ENCODE measurements at places on chromosomes 6 and 20.

GRCh38 chr20:41366546-41367392 is at the start of gene EMILIN3:
Gene EMILIN3 (minus strand): TSS chr20:41366818. CDS start chr20:41366634, 184 bp downstream.
- no peak for DNase-seq

DNA sequence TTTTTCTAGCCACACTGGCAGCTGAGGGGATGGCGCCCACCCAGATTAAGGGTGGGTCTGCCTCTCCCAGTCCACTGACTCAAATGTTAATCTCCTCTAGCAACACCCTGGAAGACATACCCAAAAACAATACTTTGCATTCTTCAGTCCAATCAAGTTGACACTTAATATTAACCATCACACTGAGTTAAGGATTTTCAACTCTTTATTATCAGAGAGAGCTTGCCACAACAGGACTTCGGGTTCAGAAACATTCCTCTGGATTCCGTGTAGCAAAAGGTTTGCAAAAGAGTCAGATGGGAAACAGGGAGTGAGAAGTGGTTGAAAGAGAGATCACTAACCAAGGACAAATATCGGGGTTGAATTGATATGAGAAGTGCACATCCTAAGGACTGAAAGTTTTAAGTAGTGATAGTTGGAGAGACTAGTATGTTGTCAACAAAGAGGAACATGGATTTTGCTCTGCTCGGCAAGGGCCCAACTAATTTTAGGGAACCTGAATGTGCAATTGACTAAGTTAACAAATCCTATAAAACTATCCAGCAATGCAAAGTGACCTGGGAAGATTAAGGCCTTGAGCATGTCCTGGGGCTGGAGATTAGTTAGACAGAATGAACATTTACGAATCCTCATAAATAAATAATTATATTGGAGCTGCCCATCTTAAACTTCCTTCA is 137.0 kb upstream of the TENT5A start:
- DNase-seq = no peak

DNA sequence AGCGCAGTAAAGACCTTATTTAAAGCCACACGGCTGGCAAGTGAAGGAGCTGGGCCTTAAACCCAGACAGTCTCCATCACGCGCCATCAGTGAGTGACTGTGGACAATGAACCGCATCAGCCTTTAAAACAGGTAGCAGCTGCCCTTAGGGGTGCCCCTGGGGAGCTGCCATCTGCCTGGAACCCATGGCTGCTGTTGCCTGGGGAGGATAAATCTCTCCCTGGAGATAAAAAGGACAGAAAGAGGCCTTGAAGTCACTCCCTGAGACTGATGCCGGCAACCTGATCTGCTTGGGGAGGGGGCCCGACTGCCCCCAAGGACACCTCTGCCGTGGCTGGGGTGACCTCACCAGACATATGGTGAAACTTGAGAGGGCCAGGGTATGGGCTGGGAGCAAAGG is 73.5 kb downstream of the PREX1 start:
- DNase-seq = no peak

DNA sequence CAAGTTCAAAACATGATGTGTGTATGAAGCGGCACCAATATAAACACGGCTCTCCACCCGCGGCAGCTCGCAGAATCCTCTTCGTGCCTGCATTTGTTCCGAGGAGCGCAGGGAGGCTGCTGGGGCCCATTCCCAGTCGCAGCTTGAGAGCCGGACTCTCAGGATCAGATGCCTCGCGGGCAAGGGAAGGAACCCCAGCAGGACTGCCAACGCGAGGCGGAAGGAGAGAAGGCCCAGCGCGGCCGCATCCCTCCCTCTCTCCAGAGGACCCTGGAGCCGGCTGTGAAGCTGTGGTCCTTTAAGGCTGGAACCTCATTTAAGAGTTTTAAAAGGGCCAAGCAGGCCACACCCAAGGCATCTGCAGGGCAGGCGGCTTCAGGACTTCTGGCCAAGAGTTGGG is 44.2 kb upstream of the ZBP1 start:
- no peak for DNase-seq

GRCh38 chr6:122657601-122658000 is 47.4 kb downstream of the PKIB start:
- no peak for DNase-seq

DNA sequence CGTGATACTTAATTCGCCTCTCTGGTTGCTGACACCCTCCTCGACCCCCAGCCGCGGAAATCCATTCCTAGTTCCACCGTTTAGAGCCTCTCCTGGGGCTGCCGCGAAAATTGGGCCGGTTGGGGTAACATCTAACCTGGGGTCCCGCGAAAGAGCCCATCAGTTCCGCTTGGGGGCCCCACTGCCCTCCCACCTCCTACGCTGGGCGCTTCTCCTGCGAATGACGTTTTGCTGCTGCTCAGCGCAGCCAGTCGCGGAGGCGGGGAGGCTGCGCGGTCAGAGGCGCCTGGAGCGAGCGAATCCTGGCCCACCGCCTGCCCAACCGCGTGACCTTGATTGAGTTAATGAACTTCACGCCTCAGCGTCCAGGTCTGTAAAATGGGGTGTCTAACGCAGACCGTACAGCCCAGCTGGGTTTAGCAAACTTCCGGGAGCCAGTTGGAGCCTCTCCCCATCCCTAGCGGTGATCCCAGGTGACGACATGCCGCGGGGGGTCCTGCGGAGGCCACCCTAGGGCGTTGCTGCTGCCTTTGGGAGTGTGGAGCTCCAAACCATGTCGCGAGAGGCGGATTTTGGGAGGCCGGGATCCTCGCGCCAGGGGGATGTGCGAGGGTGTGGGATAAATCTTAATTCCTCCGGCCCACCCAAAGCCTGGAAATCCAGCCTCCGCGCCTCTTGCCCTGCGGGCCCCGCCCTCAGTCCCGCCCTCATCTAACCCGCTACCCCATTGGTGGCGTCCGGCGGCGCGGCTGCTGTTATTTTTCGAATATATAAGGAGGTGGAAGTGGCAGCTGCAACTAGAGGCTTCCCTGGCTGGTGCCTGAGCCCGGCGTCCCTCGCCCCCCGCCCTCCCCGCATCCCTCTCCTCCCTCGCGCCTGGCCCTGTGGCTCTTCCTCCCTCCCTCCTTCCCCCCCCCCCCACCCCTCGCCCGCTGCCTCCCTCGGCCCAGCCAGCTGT is at the start of gene CDC25B:
Gene CDC25B (plus strand): TSS at position 800 of the 958 bp plus-strand sequence. CDS start 222 bp downstream, outside the sequence.
- peak; percentile 95 for DNase-seq

GRCh38 chr6:51398793-51399192 is 580.1 kb downstream of the TFAP2B start:
- DNase-seq = no peak

GRCh38 chr20:16599257-16599656 is 26.0 kb upstream of the KIF16B start:
- DNase-seq = no peak

DNA sequence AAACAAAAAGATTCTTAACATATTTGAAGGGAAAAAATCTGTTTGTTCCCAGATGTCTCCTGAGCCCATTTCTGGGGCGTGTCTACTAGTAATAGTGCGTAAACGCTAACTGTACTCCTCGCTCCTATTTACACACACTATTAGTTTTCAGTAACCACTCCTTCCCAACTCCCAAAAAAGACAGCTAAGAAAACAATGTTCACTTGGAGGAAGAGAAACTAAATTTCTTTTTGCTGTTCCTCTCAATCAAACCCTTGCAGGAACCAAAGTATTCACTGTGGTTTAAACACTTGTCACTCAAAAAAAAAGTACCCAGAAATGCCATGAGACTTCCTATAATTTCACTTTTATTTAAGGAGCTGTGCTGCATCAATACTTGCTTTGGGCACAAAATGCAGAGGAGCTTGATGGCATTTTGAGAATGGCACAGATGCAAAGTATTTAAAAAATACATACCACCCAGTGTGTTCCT is 118.2 kb downstream of the BACH2 start:
- no peak for DNase-seq

- DNase-seq = peak; percentile 98
Observed at GRCh38 chr20:34558320-34559218, at the start of gene MAP1LC3A. Gene MAP1LC3A (plus strand): TSS chr20:34558718. CDS start chr20:34558869, 151 bp downstream.

- DNase-seq = no peak
Observed at GRCh38 chr20:55919956-55920355, 85.4 kb downstream of the CBLN4 start.

DNA sequence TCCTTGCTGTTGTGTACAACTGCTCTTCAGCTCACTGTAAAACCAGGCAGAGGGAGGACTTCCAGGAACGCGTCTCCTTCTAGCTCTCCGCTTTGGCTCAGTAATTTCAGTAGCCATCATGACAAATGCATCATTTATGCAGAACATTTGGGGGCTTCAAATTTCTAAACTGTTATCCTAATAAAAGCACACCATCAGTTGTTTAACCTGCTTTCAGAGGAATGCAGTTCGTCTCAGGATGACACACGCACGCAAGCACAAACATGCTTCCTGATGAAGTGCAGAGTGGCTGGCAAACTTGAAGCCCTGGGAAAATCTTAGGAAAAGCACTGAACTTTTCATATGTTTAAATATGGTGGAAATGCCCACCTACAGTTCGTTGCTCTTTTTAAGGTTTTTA is 24.4 kb downstream of the SLC22A23 start:
- DNase-seq = no peak
